ENCODE measurements at places on chromosomes 2 and 18. TPM values are rescaled to one million over a fixed set of nuclear protein-coding genes. Genes with fewer than 3 reads are reported as not detected.

- DNase-seq: no peak
Observed at GRCh38 chr2:65549257-65549627, 116.8 kb upstream of the SPRED2 start.

GRCh38 chr2:63853527-63854310 is 12.0 kb downstream of the UGP2 start:
- DNase-seq: no peak

DNA sequence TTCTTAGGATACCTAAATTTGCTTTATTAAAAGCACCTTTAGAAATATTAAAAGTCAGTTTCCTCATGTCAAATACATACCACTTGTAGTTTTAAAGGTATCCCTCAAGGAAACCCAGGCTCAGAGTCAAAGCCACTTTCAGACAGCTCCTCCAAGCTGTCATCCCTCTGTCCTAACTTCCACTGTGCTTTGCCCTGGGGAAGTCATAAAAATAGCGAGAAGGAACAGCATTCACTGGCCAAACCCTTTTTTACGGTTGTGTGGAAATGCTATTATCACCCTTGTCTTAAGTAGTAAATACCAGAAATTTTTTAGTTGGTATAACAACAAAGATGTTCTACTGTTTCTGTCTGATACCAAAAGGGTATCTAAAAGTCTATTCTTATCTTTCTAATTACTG is 680.5 kb downstream of the ZEB2 start:
- no peak for DNase-seq

The CFC1 gene
- not detected for polyA plus RNA-seq

The CRYGD gene
- not detected for polyA plus RNA-seq
